ENCODE measurements at places on chromosomes 12 and 14. TPM values are rescaled to one million over a fixed set of nuclear protein-coding genes. Genes with fewer than 3 reads are reported as not detected.

The TAS2R20 gene
- 2.7 TPM for total RNA-seq

The VDR gene
- 13.6 TPM for total RNA-seq

The NOVA1 gene
- total RNA-seq = not detected

The SALL2 gene
- 0.65 TPM for total RNA-seq

The MMP19 gene
- 4.9 TPM for total RNA-seq

The SLC6A15 gene
- total RNA-seq = 3.8 TPM

The TMEM132C gene
- not detected for total RNA-seq

The TC2N gene
- total RNA-seq = 5.9 TPM

The MYF5 gene
- total RNA-seq = not detected

The GZMB gene
- total RNA-seq = not detected

The CTSG gene
- total RNA-seq = not detected

The AGAP2 gene
- 0.39 TPM for total RNA-seq

The NANOG gene
- under 0.01 TPM for total RNA-seq

The PPP1R36 gene
- total RNA-seq = 0.43 TPM

The RNASE3 gene
- not detected for total RNA-seq

The STRAP gene
- total RNA-seq = 102 TPM

The HCAR1 gene
- total RNA-seq = under 0.01 TPM

The EFS gene
- total RNA-seq = 43.8 TPM

The LRFN5 gene
- 0.87 TPM for total RNA-seq

The CBLN3 gene
- 0.87 TPM for total RNA-seq

The KRT80 gene
- total RNA-seq = 0.22 TPM

The TMED8 gene
- total RNA-seq = 8.2 TPM

The PRIMA1 gene
- not detected for total RNA-seq

The FAM186B gene
- total RNA-seq = 0.33 TPM

The PTCSC3 gene
- total RNA-seq = not detected

The SMCO2 gene
- total RNA-seq = not detected

The KIF5A gene
- total RNA-seq = 0.11 TPM

The KLRC2 gene
- 1.6 TPM for total RNA-seq

The RASSF9 gene
- under 0.01 TPM for total RNA-seq

The SIRT4 gene
- total RNA-seq = 3.5 TPM

The VASH1 gene
- total RNA-seq = 0.33 TPM

The TDRD9 gene
- total RNA-seq = 6.5 TPM

The RNFT2 gene
- 3.5 TPM for total RNA-seq

The MYF6 gene
- total RNA-seq = not detected

The NOS1 gene
- not detected for total RNA-seq

The KITLG gene
- 5.9 TPM for total RNA-seq

The TAS2R8 gene
- not detected for total RNA-seq

The P2RX2 gene
- not detected for total RNA-seq

The NAV3 gene
- 1.2 TPM for total RNA-seq

The GPN3 gene
- total RNA-seq = 10.1 TPM

The PTPRQ gene
- under 0.01 TPM for total RNA-seq

The CLEC1A gene
- total RNA-seq = 37.5 TPM

The FSCB gene
- total RNA-seq = under 0.01 TPM

The HOXC10 gene
- total RNA-seq = not detected

The ST8SIA1 gene
- total RNA-seq = not detected

The IAPP gene
- not detected for total RNA-seq

The TMEM63C gene
- 14.7 TPM for total RNA-seq

The SDR9C7 gene
- total RNA-seq = not detected

The MAX gene
- total RNA-seq = 74.2 TPM

The BCL11B gene
- 2.0 TPM for total RNA-seq

The DRAM1 gene
- total RNA-seq = 10.2 TPM

The ATG14 gene
- total RNA-seq = 11.1 TPM

The CLEC14A gene
- total RNA-seq = not detected

The PAH gene
- not detected for total RNA-seq

The SLC16A7 gene
- total RNA-seq = 7.9 TPM

The MOK gene
- 9.8 TPM for total RNA-seq

The ZDHHC22 gene
- total RNA-seq = not detected

The OAS3 gene
- total RNA-seq = 1.6 TPM

The RARG gene
- 36.9 TPM for total RNA-seq
